ENCODE measurements at places on chromosomes 3 and 15. TPM values are rescaled to one million over a fixed set of nuclear protein-coding genes. Genes with fewer than 3 reads are reported as not detected.

- DNase-seq: no peak
These were observed 6.0 kb downstream of the ADCY5 start for GRCh38 chr3:123442908-123443307.

GRCh38 chr3:187783098-187783497 lies 37.8 kb upstream of the BCL6 start:
- peak; percentile 95 for DNase-seq

Gene C3orf20
- total RNA-seq: not detected

Gene RYR3
- total RNA-seq: under 0.01 TPM
